H4 (cell line): ENCODE measurements at places on chromosomes 11 and 22.

DNA sequence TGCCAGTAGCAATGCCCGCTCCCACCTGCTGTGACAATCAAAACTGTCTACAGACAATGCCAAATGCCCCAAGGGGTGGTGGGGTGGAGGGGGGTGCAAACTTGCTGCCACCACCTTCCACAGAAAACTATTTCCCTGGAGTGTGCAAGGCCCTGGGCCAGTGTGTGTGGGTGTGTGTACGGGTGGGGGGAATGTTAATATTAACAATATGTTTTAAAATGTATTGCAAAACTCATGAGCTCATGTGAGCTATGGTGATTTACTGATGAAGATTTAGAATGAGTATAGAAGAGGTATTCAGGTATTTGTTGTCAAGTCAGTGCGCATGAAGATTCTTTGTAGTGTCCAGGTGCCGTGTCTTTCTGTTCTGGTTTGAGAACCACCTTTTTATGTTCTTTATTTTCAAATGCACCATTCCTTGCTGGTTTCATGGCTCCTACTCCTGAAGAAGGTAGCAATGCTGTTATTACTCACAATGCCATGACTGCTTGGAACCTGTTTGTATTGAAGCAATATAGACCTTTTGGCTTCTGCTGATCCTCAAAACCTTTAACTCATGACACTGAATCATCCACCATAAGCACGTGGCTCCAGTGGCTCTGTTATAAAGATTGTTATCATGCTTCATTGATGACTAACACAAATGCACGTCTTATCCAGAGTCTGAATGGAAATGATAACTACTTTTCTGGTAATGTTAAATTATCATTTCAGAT is 29.9 kb upstream of the AQP11 start:
- peak; percentile 29 for DNase-seq

GRCh38 chr22:42473484-42474193 is 41.4 kb upstream of the NFAM1 start:
- peak; percentile 62 for DNase-seq

DNA sequence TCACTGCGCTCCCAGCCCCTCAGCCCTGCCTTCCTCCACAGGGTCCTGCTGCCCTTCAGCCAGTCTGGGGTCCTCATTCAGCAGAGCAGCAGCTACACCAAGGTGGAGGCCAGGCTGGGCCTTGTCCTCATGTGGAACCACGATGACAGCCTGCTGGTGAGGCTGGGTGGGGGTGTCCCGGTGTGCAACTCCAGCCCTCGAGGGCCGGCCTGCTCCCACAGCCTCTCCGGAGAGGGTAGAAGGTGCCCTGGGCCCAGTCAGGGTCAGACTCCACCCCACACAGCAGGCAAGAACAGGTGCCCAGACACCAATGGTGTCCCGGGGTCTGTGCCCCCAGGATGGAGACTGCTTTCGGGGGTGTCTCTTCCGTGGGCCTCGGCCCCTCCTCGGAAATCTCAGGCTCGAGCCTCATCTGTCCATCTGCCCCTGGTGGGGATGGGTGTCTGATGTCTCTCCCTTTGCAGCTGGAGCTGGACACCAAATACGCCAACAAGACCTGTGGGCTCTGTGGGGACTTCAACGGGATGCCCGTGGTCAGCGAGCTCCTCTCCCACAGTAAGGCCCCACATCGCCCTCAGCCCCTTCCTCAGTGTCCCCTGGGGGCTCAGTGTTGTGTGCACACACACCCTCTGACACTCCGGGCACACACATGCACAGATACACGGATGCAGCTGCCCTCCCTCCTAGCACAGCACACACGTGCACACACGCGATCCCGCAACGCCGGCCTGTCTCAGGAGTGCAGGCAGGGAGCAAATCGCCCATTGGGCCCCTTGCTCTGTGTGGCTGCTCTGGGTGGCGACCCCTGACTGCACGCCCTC is 4.9 kb downstream of the MUC5AC start:
- no peak for DNase-seq

- DNase-seq = no peak
Measured at GRCh38 chr11:35785287-35786167, 123.0 kb downstream of the TRIM44 start.

GRCh38 chr11:120215634-120216033 is 4.8 kb downstream of the OAF start:
- DNase-seq = no peak

DNA sequence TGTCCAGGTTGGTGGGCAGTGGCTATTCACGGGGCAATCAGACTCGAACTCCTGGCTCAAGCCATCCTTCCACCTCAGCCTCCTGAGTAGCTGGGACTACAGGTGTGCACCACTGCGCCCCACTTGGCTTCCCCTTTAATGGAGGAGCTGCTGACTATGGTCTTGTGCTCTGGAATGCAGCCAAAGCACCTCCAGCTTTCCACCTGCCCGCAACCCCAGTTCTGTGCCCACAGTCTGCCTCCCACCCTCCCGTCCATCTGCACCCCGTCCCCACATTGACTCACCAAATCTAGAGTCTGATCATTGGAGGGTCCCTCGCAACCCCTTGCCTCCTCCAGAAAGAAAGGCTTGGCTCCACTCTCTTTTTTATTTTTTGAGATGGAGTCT is 41.0 kb downstream of the KCNJ4 start:
- DNase-seq = peak; percentile 1

GRCh38 chr11:113308601-113309000 is 5.8 kb upstream of the TTC12 start:
- DNase-seq = no peak

GRCh38 chr11:6328321-6328720 is 8.0 kb upstream of the CAVIN3 start:
- no peak for DNase-seq

DNA sequence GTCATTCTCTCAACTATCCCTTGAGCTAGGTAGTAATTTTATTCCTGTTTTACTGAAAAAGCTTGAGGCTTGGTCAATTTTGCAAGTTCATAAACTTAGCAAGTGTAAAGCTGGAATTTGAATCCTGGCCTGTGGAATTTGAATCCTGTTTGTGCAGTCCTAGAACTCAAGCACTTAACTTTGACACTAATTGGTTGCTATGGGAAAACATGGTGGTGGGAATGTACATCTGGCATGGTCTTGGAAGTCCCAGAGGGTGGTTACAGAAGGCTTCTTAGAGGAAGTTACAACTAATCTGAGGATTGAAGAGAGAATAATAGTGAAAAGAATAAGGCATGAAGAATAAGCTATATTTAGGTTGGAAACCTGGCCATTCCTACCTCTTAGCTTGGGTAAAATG is 66.5 kb upstream of the LIN7C start:
- no peak for DNase-seq

GRCh38 chr22:37502342-37503182 is 16.4 kb upstream of the MFNG start:
- DNase-seq = no peak

GRCh38 chr11:94423507-94423906 is 22.3 kb upstream of the GPR83 start:
- no peak for DNase-seq

DNA sequence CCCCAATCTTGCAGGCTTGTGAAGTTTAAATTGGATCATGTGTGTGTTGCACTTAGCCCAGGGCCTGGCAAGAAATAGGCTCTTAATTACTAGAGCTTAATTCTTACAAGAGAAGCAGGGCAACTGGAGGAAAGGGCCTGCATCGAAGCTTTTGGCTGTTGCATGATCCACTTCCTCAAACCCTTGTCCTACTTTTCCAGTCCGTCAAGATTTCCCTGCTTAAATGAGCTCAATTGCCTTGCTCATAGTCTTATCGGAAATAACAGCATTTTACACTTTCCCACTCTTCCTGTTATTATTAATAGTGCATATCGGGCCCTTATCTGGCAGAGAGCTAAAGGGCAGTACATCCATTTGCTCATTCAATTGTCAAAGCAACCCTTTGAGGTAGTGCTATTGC is 18.1 kb downstream of the DTX4 start:
- DNase-seq = no peak

DNA sequence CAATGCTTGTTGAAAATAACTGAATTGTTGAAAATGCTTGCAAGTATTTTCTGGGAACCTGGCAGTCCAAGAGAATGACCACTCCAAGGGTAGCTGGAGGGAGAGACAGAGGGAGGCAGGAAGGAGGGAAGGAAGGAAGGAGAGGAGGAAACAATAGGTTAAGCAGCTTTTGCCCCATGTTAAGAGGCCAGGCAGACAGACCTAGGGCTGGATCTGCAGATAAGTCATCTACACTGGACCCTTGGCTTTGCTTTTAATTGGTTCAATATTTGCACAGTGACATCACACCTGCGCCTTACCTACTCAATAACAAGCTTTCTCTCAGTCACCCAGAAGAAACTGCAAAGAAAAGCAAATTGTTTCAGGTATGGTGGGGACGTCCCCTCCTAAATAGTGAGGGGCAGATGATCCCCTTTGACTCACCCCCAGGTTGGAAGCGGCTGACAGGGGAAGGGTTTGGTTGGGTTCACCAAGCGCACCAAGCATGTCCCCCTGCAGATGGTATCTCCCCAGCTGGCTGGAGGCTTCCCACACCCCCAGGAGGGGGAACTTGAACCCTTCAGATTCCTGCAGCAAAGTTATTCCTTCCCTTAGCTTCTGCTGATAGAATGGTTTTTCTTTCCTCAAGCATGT is 24.3 kb downstream of the MYH9 start:
- no peak for DNase-seq

DNA sequence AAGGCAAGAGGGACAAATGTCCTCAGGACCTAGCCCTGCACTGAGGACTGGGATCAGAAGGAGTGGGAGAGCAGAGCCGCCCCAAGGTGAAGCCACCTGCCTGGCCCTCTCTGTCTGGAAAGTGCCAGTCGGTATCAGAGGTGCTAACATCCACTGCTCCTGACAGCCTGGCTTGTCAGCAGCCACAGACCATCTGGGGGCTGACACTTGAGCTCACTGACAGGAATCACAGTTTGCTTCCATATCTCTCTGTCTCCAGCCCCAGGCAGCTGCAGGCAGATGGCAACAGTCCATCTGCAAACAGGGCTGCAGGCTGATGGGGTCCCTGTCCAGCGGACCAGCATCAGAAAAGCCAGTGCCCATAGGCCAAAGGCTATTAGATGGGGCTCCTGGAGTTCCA is 5.5 kb downstream of the OPCML start:
- no peak for DNase-seq
